ENCODE measurements at places on chromosomes 12 and 14.

GRCh38 chr14:24956104-24956503 lies 93.8 kb downstream of the STXBP6 start:
- no peak overlapping the region for H3K4me3 ChIP-seq
- no peaks in the 10 kb centered on the region for H3K27me3 ChIP-seq
- H3K36me3 ChIP-seq = no peaks in the 10 kb centered on the region
- DNase-seq = no peak

DNA sequence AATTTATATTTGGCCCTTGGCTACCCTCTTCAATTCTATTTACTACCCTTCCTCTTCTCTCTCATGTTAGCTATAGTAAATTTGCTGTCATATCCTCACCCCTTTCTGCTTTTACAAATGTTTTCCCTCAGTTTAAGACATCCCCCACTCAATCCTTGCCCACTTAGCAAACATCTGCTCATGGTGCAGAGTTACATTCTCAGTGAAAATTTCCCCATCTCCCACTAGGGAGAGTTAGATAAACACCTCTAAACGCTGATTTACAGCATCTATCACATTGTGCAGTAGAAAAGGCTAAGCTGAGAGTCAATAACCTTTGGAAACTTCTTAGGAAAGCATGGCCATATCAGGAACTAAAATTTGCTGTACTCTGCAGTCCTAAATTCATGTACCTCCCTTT lies 69.0 kb downstream of the DENND5B start:
- H3K4me1 ChIP-seq = peaks cover 26% of the 10 kb centered on the region
- H3K27me3 ChIP-seq = no peaks in the 10 kb centered on the region
- H3K27ac ChIP-seq = no peak overlapping the region
- no peaks in the 10 kb centered on the region for H3K36me3 ChIP-seq
- no peak overlapping the region for H3K4me3 ChIP-seq

GRCh38 chr12:105801351-105801750 lies 337.4 kb downstream of the NUAK1 start:
- H3K4me1 ChIP-seq = no peaks in the 10 kb centered on the region
- no peaks in the 10 kb centered on the region for H3K27me3 ChIP-seq
- H3K27ac ChIP-seq = no peak overlapping the region
- no peak overlapping the region for H3K4me3 ChIP-seq
- DNase-seq = no peak

DNA sequence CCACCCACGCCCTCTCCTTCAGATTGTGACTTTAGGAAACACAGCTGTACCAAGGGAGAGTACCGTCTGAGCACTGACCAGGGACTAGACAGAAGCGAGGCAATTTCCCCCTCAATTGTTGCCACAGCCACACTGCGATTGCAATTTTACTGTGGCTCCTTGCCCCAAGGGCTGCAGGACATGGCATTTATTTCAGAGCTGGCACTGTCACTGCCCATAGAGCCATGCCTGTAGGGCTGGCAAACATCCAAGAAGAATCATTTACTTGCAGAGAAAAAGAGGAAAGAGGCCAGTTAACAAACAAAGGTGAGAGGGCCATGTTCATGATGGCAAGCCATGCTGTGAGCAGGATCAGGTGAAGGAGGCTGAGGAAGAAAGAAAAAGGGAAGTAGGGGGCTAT lies 129.6 kb downstream of the EMP1 start:
- no peaks in the 10 kb centered on the region for H3K36me3 ChIP-seq

- peaks cover 28% of the 10 kb centered on the region for H3K27me3 ChIP-seq
- peak within 1 kb of the TSS; percentile 64 for H3K4me3 ChIP-seq
- peak within 1 kb of the TSS; percentile 73 for H3K27ac ChIP-seq
- peak; percentile 97 for DNase-seq
- H3K36me3 ChIP-seq = peaks cover 37% of the 10 kb centered on the region
Measured at GRCh38 chr12:57229634-57230380, at the start of gene SHMT2. Gene SHMT2, plus strand, starts transcription at chr12:57229711. Its CDS starts 68 bp downstream, at chr12:57229779.

Measured in sigmoid colon (tissue), 7 donors.